ENCODE measurements at places on chromosomes 12 and 14.
A peak's percentile ranks its signal among the peaks of the same experiment; 100 is the strongest.

GRCh38 chr14:74867673-74868072, 8.3 kb downstream of the PROX2 start:
- peaks cover 20% of the 10 kb centered on the region for H3K4me1 ChIP-seq
- H3K36me3 ChIP-seq, result no peaks in the 10 kb centered on the region
- H3K4me3 ChIP-seq, result no peak overlapping the region
- H3K27ac ChIP-seq, result no peak overlapping the region
- no peak for DNase-seq

- no peaks in the 10 kb centered on the region for H3K36me3 ChIP-seq
- no peaks in the 10 kb centered on the region for H3K27me3 ChIP-seq
- no peak for DNase-seq
- H3K4me3 ChIP-seq, result no peak overlapping the region
- no peak overlapping the region for H3K27ac ChIP-seq
- no peaks in the 10 kb centered on the region for H3K4me1 ChIP-seq
These were observed 1241.6 kb upstream of the USP15 start for GRCh38 chr12:61018571-61018970.

GRCh38 chr12:71772735-71773134, 18.1 kb downstream of the RAB21 start:
- no peaks in the 10 kb centered on the region for H3K27me3 ChIP-seq
- H3K4me3 ChIP-seq, result no peak overlapping the region
- peaks cover 35% of the 10 kb centered on the region for H3K36me3 ChIP-seq

- no peak for DNase-seq
- no peaks in the 10 kb centered on the region for H3K27me3 ChIP-seq
- H3K27ac ChIP-seq, result no peak overlapping the region
- H3K36me3 ChIP-seq, result no peaks in the 10 kb centered on the region
These were observed 70.0 kb downstream of the ARMH4 start for GRCh38 chr14:58082011-58082410.

- H3K4me3 ChIP-seq, result no peak overlapping the region
- no peaks in the 10 kb centered on the region for H3K36me3 ChIP-seq
- no peak for DNase-seq
- H3K27me3 ChIP-seq, result no peaks in the 10 kb centered on the region
- H3K27ac ChIP-seq, result no peak overlapping the region
These were observed 145.8 kb downstream of the SLC38A6 start for GRCh38 chr14:61126603-61127498.

- no peaks in the 10 kb centered on the region for H3K4me1 ChIP-seq
- no peaks in the 10 kb centered on the region for H3K27me3 ChIP-seq
- no peak overlapping the region for H3K27ac ChIP-seq
- H3K36me3 ChIP-seq, result no peaks in the 10 kb centered on the region
These were observed 154.9 kb downstream of the C12orf75 start for GRCh38 chr12:105485321-105485910.

DNA sequence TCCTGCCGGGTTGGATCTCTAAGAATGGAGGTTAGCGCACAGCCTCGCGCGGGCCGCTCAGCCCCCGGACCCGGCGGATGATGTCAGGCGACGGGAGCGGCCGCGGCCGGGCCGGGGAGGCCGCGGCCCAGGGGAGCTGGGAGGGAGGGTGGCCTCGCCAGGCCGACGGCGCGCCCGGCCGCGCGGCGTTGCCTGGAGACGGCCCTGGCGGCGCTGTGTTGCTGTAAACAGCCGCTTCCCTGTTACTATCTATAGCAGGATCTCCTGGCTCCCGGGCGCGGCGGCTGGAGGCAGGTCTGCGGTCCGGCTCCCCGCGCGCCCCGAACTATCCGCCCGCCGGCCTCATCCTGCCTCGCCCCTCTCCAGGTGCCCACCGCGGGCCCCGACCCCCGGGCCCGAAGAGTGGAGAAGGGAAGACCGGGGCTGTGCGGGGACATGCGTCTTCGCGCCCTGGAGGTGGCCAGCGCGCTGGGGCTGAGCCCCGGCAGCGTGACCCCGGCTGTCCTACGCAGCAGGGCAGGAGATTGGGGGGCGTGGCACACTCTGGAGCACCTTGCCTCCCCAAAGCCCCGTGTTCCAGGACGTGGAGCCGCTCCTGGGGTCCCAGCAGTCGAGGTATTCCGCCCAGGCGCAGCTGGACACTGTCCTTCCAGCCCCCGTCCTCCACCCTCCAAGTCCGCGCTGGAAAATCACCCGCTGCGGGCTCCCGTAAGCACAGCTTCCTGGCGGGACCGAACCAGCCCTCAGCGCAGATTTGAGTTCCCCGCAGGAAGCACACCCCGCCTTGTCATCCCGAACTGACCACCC, 1.4 kb upstream of the FOS start:
- H3K36me3 ChIP-seq, result peaks cover 3% of the 10 kb centered on the region
- peaks cover 42% of the 10 kb centered on the region for H3K4me1 ChIP-seq
- H3K4me3 ChIP-seq, result peak overlapping the region; percentile 84

DNA sequence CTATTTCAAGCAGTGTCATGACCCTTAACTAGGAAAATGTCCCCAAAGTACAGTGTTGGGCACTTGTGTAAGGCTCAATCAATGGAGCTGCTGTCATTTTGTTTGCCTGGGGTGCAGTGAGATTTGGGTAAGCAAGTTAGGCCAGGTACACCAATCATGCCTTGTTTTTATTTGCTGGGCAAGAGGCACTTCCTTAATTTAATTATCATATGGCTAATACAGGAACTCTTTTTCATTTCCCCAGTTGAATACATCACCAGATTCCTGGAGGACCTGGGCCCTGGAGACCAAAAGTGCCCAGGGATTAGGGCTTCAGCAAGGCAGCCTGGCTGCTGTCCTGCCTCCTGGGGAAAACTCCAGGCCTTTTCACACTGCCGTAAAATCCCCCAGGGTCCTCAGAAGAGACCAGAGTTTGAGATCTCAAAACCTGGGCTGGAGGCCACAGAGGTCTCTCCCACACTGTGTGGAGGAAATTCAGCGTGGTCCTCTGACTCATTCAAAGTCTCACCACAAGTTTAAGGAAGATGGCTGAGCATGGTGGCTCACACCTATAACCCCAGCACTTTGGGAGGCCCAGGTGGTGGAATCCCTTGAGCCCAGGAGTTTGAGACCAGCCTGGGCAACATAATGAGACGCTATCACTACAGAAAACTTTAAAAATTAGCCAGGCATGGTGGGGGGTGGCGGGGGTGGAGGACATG, 28.4 kb upstream of the FOXN3 start:
- H3K4me1 ChIP-seq, result peaks cover 6% of the 10 kb centered on the region
- H3K27ac ChIP-seq, result no peak overlapping the region
- no peaks in the 10 kb centered on the region for H3K27me3 ChIP-seq
- H3K4me3 ChIP-seq, result no peak overlapping the region
- DNase-seq, result no peak
- no peaks in the 10 kb centered on the region for H3K36me3 ChIP-seq

GRCh38 chr12:133165776-133166175, 15.5 kb upstream of the ZNF268 start:
- no peak overlapping the region for H3K27ac ChIP-seq
- no peaks in the 10 kb centered on the region for H3K36me3 ChIP-seq
- no peak overlapping the region for H3K4me3 ChIP-seq
- no peaks in the 10 kb centered on the region for H3K27me3 ChIP-seq
- no peak for DNase-seq

Measured in HepG2 (cell line).